ENCODE measurements at places on chromosomes 1 and 21.

DNA sequence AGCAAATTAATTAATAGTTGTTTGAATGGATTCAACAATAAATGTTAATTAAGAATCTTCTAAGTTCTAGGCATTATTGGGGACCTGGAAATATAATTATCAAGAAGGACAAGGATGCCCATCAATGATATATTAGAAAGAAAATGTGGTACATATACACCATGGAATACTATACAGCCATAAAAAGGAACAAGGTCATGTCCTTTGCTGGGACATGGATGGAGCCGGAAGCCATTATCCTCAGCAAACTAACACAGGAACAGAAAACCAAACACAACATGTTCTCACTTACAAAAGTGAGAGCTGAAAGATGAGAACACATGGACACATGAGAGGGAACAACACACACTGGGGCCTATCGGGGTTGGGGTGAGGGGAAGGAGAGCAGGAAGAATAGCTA lies 141.4 kb upstream of the JUN start:
- DNase-seq, result no peak

DNA sequence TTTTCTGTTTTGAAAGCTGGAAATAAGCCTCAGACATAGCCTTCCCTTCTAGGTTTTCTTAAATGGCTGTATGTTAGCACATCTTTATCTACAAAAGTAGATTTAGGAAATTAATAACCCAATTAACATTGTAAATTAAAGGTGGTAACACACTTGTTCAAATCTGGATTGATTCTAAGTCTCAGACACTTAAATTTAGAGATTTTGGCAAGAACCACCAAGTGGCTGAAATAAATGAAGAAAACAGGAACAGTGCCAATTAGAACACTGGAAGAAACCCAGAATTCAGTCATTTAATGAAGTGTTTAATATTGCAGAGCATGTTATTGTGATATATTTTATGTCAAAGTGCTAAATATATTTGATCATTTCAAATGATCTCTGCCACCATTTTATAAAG lies 628.2 kb downstream of the USP25 start:
- DNase-seq, result no peak

DNA sequence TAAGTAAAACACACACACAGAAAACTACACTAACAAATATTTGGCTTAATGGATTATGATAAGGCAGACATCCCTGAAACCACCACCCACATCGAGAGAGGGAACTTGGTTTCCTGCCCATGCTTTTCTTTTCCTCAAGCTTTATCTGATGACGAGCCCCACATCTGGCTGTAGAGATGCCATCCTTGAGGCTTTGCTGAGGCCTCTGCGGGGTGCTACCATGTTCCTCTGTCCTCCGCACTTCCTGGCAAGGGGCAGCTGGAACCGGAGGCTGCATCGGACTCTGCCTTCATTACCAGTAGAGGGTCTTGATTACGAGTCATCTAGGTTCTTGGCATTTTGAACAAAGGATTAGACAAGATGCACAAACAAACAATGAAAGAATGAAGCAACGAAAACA lies 21.7 kb upstream of the C1orf174 start:
- no peak for DNase-seq

- DNase-seq, result no peak
Measured at GRCh38 chr1:199489594-199489993, 537.9 kb upstream of the NR5A2 start.

GRCh38 chr1:162366149-162366548 lies 10.5 kb downstream of the SPATA46 start:
- DNase-seq, result no peak

Measured in ELF-1 (cell line).